ENCODE measurements at places on chromosomes 6 and 20.
A peak's percentile ranks its signal among the peaks of the same experiment; 100 is the strongest.

DNA sequence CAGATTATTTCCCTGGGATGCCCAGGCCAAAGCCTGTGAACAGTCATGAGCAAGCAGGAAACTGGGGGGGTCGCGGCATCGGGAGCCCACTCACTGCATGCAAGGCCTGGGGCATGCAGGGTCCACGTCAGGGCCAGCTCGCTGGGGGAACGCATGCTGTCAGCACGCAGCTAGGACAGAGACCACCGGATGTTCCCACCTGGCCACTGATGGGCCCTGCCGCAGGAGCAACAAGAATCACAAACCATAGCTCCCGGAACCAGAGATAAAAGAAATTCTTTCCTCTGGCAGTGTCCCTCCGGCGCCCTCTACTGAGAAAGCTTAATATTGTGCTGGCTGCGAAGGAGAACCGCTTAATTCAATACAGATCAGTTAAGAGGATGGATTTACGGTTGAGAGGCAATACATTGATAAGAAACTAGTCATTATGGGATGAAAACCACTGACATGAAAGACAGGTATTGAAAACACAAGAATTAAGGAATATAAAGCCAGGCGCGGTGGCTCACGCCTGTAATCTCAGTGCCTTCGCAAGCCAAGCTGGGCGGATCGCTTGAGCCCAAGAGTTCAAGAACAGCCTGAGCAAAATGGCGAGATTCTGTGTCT, 32.6 kb downstream of the C6orf15 start:
- peak; percentile 56 for DNase-seq

DNA sequence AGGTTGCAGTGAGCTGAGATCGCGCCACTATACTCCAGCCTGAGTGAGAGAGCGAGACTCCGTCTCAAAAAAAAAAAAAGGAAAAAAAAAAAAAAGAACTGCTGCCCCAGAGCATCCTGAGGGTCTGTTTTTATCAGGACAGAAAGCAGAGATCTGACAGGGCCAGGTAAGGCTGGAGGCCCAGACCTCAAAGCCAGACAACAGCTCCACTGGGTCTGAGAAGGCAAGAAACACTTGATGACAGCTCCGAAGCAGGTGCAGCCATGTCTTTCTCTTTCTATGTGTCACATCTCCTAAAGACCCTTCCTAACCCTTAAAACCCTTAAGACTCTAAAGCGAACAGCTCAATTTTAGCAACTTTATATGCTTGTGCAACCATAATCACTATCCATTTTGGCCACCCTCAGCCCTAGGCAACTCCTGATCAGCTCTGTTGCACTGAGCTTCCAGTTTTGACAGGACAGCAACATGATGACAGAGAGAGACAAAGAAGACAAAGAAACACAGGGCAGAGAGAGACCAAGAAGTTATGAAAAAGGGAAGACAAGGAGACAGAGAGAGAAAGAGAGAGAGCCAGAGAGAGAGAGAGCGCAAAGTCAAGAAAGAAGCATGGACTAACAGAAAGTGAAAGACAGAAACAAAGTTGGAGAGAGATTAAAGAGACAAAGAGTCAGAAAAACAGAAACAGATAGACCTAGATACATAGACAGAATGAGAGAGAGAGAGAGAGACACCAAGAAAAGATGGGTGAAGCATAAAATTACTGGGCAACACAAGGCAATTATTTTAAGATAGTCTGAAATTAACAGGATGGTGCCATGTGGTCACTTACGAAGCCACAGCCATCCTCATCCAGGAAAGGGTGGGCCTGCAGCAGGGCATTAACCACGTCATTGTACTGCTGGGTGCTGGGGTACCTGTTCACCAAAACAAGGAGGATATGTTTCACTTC, 39.2 kb downstream of the SAMD3 start:
- no peak for DNase-seq

DNA sequence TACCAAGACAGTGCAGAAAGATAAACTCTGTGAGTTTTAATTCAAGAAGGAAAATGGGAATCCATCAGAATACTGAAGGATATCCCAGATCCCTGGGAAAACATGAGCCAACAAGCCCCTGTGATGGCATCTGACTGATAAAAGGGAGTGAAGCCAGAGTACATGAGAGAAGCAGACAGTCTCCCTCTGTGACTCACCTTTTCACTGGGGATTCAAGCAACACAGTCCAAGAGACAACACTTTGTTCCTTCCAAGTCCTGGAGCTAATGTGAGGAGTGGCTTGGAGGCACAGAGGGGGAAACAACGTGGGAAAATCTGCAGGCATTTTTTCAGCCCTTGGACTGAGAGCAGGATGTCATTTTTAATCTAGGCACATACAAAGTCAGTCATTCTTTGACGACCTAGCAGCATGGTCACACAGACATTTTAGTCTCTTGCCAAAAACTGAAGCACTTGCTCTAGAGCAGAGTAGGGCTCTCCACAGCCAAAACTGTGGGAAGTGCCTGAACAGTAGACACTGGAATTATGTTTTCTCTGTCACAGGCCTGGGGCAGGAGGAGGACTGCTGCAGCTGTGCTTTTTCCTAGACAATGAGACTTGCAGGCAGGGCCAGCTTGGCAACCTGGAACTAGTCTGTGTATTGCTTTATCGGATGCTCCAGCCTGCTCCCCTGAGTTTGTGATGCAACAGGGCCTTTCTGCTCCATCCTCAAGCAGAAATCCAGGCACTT, 465.0 kb upstream of the GJE1 start:
- DNase-seq: no peak

GRCh38 chr6:69835414-69836179, 30.8 kb upstream of the COL19A1 start:
- peak; percentile 46 for DNase-seq

GRCh38 chr6:2958331-2958711, 13.0 kb downstream of the SERPINB6 start:
- no peak for DNase-seq

DNA sequence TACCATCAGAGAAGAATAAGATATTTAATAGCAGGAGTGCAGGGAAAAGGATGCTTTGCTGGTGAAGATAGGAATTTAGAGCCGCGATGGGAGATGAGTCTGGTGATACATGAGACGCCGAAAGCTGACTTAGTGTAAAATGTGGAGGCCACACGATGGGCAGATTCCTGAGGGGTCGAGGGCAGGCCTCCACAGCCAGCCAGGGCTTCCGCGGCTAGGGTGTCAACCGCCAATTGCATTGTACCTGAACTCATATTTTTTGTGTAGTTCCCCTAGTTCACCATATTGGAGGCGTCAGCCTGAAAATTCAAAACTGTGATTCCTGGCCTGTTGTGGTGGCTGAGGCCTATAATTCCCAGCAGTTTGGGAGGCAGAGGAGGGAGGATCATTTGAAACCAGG, 8.5 kb downstream of the ETV7 start:
- DNase-seq: no peak

DNA sequence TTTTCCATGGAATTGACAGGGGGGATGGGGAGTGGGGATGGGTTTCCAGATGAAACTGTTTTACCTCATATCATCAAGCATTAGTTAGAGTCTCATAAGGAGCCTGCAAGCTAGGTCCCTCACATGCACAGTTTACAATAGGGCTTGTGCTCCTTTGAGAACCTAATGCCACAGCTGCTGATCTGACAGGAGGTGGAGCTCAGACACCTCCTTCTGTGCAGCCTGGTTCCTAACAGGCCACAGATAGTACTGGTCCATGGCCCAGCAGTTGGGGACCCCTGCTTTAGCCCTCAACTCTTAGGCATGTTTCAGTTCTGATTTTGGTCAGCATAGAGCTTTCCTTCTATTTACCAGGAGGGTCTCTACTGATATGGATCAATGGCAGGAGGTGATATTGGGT, 251.6 kb downstream of the LAMA2 start:
- no peak for DNase-seq

- DNase-seq: peak; percentile 7
Measured at GRCh38 chr6:25652007-25652515, at the start of gene SCGN. SCGN (plus strand) TSS chr6:25652215; CDS start chr6:25652404, 189 bp downstream.

GRCh38 chr6:36120539-36120938, 9.8 kb upstream of the MAPK13 start:
- no peak for DNase-seq

- DNase-seq: no peak
Measured at GRCh38 chr6:52596371-52597028, 19.6 kb upstream of the TRAM2 start.

GRCh38 chr6:43298565-43299337, 691 bp downstream of the SLC22A7 start:
- no peak for DNase-seq

- DNase-seq: no peak
Measured at GRCh38 chr6:157282284-157282683, 41.0 kb downstream of the TMEM242 start.

DNA sequence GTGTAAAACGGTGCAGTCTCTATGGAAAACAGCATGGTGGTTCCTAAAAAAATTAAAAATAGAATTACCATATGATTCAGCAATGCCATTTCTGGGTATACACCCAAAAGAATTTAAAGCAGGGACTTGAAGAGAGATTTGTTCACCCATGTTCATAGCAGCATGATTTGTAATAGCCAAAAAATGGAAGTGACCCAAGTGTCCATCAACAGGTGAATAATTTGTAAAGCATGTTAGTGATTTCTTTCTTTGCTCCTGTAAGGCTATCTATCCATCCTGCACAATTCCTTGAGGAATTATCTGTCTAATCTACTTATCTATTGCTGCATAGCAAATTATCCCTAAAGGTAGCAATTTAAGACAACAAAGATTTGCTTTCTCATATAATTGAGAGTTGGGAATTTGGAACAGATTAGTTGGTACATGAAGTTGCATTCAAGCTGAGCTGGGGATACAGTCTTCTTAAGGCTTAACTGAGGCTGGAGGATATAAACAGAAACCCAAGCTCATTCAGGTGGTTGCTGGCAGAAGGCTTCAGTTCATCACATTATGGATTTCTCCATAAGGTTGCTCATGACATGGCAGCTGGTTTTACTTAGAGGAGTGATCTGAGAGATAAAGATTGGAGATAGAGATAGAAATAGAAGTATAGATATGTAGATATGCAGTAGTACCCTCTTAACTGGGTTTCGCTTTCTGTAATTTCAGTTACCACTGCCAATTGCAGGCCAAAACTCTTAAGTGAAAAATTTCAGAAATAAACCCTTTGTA, 62.0 kb downstream of the IL22RA2 start:
- DNase-seq: no peak

- no peak for DNase-seq
Measured at GRCh38 chr20:17282501-17282900, 55.7 kb downstream of the PCSK2 start.

DNA sequence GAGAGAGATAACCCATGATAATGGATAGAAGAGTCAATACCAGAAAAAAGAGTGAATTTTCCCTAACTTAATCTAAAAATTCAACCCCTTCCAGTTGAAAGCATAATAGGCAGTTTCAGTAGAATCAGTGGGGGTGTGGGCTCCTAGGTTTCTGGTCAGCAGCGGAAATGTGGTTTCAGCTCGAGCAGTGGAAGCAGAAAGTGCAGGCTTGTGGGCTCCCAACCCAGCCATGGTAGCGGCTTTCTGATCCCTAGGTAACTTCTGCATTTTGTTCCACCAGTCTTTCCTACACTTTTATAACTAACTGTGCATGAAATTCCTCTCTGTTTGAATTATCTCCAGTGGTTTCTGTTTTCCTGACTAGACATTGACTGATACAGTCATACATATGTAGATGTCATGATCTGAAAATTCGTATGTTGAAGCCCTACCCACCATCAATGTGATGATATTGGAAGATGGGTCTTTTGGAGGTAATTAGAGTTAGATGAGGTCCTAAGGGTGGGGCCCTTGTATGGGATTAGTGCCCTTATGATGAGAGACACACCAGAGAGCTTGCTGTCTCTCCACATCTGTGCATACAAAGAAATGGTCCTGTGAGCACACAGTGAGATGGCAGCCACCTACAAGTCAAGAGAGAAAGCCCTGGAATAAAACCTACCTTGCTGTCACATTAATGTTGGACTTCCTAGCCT, 6.5 kb upstream of the DDO start:
- no peak for DNase-seq

GRCh38 chr20:19478320-19478895, 266.0 kb downstream of the SLC24A3 start:
- DNase-seq: no peak

- no peak for DNase-seq
Measured at GRCh38 chr6:19547507-19547906, 289.7 kb upstream of the ID4 start.

DNA sequence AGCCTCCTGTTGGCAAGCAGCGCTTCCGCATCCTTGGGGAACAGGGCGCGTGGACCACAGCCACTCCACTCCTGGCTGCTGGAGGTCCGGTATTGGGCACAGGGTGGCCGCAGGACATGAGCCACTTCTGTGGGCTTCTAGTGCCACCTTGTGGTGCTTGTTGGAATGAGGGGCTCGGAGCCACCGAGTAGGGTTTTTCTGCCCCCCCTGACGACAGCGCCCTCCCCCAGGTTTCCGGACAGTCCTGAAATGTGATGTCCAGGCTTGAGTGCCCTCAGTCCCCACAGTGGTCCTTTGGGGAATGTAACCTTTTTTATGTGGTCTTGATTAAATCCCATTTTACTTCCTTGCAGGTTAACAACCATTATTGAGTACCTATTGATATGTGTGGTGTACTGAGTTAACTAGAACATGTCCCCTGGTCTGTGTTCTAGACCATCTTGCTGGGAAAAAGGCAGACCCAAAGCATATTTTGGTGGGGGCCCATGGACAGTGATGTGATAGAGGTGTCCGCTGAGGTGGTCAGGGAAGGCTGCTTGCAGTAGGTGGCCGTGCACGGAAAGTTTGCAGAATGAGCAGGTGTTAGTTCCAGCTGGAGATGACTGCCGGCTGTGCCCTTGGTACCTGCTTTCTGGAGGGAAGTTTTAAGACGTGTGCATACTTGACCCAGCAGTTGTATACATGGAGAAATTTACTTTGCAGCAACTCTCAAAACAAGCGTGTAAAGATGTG, 70.0 kb downstream of the PTPN1 start:
- no peak for DNase-seq

GRCh38 chr6:12339808-12340487, 49.8 kb downstream of the EDN1 start:
- no peak for DNase-seq

DNA sequence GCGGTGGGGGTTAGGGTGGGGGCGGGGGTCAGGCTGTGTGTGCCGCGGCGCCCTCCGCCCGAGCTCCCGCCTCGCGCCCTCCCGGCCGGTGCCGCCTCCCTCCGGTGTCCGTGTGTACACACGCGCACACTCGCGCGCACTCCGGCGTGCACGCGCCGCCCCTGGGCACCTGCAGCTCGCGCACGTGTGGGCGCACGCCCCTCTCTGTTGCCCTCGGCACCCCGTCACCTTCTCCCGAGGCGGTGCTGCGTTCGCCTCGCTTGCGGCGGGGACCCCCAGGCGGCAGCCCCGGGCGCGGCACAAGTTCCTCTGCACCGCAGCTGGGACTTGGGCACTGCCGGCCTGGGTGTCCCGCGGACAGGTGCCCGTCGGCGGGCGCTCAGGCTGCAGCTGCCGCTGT, 525 bp downstream of the MACROD2 start:
- DNase-seq: no peak

Measured in skin of body (tissue), 3 donors.